ENCODE measurements at places on chromosomes 12 and 14. TPM values are rescaled to one million over a fixed set of nuclear protein-coding genes. Genes with fewer than 3 reads are reported as not detected.

Gene HCAR2
- not detected for total RNA-seq

Gene CMA1
- total RNA-seq, result not detected

Gene OR11G2
- not detected for total RNA-seq

Gene SUDS3
- total RNA-seq, result 36.0 TPM

Gene KRT82
- not detected for total RNA-seq

Gene RPS6KL1
- 12.5 TPM for total RNA-seq

Gene IL31
- total RNA-seq, result not detected

Gene LRTM2
- total RNA-seq, result not detected

Gene LUM
- total RNA-seq, result 2.4 TPM

All from thoracic aorta endothelial cell (primary cell).